ENCODE measurements at places on chromosomes 12 and 14. TPM values are rescaled to one million over a fixed set of nuclear protein-coding genes. Genes with fewer than 3 reads are reported as not detected.

The LBHD2 gene
- not detected for polyA plus RNA-seq

The CLEC1B gene
- not detected for polyA plus RNA-seq

The ULK1 gene
- polyA plus RNA-seq = 9.3 TPM

The MLH3 gene
- 10.7 TPM for polyA plus RNA-seq

DNA sequence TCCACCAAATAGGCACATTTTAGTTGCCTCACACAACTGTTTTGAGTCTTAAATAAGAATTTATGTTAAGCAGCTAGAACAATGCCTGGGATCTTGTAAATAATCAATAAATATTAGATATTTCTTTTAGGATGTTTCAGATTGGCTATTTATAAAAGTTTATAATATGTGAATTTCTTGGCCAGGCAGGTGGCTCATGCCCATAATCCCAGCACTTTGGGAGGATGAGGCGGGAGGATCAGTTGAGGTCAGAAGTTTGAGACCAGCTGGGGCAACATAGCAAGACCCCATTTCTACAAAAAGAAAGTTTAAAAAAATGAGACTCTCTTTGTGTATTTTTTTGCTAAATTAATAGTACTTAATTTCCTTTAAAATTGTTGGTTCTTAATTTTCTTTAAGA is 21.8 kb downstream of the ARG2 start:
- no peak for DNase-seq

GRCh38 chr14:54797986-54798385 is 104.6 kb downstream of the GCH1 start:
- DNase-seq = no peak

DNA sequence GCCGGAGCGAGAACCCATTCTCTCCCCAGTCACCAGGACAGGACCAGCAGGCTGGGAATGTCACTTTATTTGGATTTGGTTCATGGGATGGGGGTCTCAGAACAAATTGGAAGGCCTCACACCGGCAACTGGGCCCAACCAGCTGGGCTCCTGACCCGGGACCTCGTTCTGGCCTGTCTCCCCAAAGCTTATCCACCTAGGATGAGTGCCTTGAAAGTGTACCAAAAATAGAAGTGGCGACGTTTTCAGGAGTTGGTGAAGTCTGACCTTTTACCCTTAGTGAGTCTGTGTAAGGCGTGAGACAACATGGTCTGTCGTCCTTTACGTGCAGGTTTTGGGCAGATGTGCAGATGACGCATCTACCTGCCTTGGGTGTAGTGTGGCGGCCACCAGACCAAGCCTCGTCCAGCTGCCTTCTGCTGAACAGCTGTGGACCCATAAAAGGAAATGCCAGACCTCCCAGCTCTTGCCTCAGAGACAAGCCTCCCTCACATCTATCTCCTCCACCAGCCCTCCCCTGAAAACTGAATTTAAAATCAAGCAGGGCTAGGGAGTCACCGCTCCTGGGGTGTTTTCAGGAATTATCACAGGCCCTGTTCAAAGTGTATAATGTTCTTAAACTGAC is 36.6 kb upstream of the CLMN start:
- DNase-seq = no peak

DNA sequence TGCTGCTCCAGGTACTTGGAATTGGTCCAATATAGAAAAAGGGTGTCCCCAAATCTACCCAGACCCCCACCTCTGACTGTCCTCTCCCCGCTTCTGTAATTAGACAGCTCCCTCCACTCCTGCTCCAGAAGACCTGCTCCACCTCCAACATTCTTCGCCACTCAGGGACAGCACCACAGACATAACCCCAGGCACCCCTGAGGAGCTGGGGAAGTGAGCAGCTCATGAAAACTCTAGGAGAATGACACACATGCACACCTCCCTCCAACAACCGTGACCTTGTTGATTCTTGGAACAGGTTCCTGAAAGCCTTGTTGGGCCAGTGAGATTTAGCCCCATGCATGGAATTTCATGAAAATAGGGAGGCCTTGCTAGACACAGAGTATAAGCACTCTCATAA is 8.2 kb downstream of the KRT4 start:
- DNase-seq = no peak

- DNase-seq = peak; percentile 95
These were observed 13.1 kb upstream of the CHD4 start for GRCh38 chr12:6620137-6620884.

DNA sequence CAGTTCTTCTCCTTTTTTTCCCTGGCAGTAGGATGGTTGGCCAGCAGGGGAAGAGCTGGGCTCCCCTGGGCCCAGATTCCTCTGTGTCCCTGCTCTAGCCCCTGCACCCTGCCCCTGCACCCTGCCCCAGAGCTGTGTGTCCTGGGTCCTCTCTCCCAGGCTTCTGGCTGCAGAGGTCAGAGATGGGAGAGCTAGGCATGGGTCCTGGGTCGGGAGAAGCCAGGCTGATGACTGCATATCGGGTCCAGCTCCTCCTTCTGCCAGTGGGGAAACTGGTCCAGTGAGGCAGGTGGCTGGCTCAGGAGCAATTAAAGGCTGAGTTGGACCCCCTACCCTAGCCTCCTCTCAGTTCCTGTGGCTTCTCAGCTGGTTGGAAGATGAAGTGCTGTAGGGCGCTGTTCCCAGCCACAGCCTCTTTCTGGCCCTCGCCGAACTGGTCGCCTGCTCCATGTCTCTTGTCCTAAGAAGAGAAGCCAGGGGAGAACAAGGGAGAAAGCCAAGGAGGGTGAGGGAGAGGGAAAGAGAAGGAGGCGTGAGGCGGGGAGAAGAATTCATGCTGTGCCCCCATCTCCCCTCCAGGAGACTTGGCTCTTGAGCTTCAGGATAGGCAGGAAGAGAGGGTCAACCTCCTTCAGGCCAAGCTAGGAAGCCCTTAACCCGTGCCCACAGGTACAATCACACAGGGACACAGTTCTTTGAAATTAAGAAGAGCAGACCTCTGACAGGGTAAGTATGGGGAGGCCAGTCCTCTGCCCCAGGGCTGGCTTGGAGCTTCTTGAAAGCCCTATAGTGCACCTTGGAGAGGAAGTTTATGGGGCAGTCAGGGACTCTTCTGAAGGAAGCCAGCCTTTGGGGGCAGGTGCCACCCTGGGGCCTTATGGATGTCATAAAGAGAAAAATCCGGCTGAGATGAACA is 9.5 kb downstream of the VASH1 start:
- DNase-seq = no peak

- no peak for DNase-seq
These were observed 31.0 kb upstream of the GRIP1 start for GRCh38 chr12:66709893-66710292.

DNA sequence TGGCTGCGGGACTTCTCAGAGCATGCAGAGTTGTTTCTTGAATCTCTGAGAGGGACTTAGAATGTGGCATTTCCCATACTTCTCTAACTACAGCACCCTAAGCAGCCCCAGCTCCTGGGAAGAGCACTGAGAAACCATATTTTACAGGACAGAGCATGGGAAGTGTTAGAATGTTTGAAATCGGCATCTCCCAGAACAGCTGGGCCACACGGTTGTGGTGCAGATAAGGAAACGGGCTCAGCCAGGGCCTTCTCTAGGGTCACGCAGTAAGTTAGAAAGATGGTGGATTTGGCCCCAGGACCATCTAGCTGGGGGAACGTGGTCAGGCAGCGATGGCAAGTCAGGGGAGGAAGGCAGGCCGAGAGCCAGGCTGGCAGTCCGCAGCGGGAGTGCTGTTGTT is 10.5 kb upstream of the HHIPL1 start:
- no peak for DNase-seq

- no peak for DNase-seq
These were observed 4.7 kb upstream of the NRDE2 start for GRCh38 chr14:90336401-90336800.

DNA sequence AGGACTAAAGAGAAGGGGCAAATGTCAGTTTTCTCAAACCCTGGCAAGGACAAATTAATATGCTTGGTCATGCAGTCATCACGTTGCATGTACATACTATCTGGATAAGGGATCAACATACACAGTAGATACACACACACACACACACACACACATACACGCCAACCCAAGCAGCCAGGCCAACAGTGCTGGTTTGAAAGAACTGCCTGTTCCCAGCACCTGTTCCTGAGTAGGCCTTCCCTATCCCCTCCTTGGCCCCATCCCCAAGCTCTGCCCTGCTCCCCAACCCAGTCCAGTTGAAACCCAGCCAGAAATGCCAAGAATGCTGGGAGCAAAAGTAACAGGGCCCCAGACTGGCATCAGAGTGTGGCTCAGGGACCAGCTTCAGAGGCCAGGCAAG is 4.4 kb downstream of the ITGA7 start:
- no peak for DNase-seq

GRCh38 chr12:114368685-114369452 is 37.1 kb downstream of the TBX5 start:
- DNase-seq = no peak

DNA sequence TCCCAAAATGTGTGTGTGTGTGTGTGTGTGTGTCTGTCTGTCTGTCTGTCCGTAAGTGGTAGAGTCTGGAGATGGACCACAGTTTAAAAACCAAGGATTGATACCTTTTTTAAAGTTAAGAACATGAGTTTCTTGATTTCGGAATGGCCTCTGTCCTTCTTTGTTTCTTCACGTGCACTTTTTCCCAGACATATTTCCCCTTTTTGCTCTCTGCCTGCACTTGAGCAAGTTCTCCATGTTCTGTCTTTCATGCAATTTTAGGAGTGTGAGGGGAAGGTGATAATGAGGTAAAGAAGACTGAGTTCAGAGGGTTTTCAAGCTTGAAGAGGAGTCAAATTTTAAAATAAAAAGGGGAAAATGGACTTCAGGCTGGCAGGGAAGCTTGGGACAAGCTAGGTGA is 12.7 kb downstream of the OLR1 start:
- no peak for DNase-seq

- DNase-seq = no peak
These were observed 475.1 kb downstream of the TRHDE start for GRCh38 chr12:72747111-72747849.

DNA sequence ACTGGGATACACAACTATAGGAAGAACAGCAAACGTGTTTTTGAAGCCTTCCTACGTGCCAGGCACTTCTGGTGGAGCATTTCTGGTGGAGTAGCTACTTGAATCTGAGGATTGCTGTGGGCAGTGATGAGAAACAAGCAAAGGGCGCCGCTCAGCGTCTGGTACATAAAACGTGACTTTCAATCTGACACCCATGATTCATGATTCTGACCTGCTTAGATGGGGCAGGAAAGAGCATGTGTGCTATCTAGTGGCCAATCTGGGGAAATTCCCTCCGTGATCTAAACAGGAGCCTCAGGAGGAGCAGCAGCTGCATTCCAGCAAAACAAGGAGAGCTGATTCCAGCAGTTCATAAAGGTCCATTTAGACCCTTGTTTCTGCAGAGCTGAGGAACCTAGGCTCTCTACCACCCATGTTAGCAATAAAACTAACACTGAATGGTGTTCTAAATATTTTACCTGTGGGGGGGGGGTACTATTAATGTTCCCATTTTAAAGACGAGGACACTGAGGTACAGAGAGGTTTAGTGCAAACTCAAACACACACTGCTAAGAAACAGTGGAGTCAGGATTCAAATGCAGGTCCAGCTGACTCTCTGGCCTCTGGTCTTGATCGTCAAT is 37.8 kb downstream of the PAH start:
- peak; percentile 90 for DNase-seq

DNA sequence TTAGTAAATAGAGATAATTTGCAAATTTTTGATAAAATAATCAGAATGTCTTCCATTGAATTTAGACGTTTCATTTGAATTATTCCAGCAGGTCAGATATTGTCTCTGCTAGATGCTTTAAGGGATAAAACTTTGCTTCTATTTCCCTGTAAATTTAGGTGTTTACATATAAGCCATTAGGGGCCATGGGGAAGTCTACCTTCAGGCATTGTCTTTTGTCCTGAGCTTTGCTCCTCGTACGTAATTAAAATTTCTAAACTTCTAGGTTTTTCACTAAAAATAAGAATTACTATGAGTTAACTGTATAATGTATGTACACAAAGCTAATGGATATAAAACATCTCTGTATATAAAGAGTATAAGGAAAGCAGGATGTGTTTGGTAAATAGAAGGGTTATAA is 24.1 kb upstream of the CD69 start:
- no peak for DNase-seq

DNA sequence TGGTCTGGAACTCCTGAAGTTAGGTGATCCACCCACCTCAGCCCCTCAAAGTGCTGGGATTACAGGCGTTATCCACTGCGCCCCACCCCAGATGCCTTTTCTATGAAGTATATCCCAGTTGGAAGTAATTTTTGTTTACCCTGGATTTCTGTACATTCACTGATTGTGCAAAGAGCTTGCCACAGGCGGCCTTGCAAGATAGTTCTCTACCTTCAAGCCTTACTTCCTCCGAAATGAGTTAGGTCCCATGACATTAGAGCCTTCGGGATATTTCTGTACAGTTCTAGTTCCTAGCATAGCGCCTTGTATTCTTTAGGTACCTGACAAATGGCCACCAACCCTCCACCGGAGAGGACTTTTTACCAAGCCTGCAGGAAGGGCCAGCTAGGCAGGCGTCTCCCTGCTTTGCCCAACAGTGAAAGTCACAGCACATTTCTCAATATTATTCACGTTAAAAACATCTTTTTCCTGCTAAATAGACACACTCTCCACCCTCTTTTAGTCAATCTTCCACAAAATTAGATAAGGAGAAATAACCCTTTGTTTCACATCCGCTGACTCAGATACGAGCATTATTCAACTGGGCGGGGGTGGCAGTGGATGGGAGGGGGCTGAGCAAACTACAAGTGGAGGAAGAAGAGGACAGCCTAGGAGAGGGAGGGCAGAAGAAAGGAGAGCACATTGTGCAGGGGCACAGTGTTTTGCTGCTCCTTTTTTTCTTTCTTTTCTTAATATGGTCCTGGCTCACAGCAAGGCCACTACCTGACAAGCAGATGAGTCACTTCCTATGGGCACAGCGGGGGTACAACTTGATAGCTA is 40.0 kb upstream of the CAPRIN2 start:
- DNase-seq = peak; percentile 77

GRCh38 chr14:39621678-39622077 is 189.4 kb upstream of the FBXO33 start:
- no peak for DNase-seq

- no peak for DNase-seq
These were observed 30.4 kb upstream of the SUPT16H start for GRCh38 chr14:21414137-21414631.

DNA sequence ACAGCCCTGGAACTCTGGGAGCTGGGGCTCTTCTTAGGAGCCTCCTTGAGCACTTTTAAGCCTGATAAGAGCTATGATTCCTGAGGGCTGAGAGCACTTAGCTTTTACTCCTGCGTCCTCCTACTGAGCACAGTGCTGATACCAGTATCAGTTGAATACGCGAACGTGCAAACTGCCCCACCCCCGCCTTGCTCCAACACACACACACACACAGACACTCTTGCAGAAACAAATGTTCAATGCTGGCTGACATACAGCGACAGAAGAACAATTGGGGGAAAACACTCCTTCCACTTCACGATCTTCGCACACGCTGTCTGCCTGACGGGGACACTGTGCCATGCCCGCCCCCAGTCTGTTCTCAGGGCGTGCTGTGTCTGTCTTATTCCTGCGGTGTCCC is 57.2 kb upstream of the DLK1 start:
- no peak for DNase-seq

GRCh38 chr12:72380441-72380840 is 108.3 kb downstream of the TRHDE start:
- DNase-seq = no peak

Data from GM23338 (cell line).